ENCODE measurements at places on chromosomes 7 and 10. TPM values are rescaled to one million over a fixed set of nuclear protein-coding genes. Genes with fewer than 3 reads are reported as not detected.

- DNase-seq = peak; percentile 77
These were observed 234.6 kb upstream of the CCDC6 start for GRCh38 chr10:60140651-60141632.

DNA sequence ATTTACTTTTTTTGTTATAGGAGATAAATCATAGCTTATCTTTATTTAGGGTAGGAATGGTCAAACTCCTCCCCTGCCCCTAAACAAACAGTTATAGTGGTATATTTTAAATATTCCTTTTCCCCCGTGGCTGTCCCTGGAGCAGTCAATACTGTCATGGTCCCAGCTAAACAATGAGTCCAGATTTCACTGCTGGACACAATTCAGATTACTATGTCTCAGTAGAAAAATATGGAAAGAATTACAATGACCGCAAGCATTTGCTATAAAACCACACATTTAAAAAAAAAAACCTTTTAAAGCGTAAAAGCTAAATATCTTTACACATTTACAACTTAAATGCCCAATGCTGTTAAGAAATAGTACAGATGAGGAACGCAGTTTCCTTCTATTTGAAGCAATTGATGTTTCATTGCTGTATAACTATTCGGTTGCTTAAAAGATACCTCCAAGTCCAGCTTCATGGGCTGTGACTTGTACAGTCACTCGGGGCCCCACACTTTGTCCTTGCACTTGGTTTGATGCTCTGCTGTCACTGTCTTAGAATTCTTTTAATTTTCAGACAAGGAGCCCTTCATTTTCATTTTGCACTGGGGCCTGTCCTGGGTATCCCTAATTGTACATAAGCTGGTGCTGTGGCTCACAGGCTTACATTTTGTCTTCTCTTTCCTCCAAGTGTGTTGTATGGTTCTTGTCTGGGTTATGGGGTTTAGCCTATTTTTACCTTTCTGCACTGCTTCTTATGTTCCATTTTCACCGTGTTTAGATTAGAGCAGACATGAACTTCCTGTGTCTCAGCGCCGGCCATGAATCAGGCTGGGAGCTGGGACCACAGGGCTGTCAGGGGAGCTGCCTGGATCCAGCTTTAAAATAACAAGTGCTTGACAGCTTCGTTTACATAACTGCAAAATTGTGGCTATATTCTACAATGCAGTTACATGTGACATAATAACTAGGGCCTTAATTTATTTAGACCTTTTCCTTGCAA lies 530.2 kb upstream of the FZD8 start:
- DNase-seq = no peak

DNA sequence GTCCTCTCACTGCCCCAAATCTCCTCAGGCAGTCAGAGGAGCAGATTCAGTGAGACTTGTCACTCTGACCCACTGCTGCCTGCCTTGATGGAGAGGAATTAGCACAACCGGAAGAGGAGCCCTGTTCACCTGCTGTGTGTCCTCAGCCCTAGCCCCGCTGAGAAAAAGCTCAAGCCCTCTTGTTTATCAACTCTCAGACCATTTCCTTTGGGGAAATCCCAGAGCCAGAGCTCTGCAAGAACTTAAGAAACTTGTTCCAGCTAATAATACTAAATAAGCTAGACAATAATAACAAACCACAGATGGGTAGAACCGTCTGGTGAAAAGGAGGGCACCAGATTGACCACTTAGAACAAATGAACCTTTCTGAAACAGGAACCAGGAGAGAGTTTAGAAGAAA lies 37.7 kb upstream of the ITGB1 start:
- no peak for DNase-seq

DNA sequence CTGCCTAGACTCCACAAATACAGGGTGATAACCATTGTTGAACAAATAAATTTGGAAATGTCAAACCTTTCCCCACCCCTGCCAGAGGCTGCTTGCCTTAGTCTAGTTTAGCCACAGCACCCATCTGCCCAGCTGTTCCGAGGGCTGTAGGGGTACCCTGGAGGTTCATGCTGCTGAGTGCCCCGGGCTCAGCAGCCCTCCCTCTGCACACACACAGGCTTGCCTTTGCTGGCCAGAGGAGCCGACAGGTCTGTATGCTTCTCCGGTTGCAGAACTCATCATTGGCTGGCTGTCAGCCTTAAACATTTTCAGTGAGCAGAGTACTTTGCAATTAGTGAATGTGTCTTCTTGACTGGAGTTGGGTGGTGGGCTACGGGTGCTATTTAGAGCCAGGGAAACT lies 122.9 kb downstream of the NRF1 start:
- DNase-seq = no peak

GRCh38 chr7:146830686-146831085 lies 714.1 kb downstream of the CNTNAP2 start:
- no peak for DNase-seq

DNA sequence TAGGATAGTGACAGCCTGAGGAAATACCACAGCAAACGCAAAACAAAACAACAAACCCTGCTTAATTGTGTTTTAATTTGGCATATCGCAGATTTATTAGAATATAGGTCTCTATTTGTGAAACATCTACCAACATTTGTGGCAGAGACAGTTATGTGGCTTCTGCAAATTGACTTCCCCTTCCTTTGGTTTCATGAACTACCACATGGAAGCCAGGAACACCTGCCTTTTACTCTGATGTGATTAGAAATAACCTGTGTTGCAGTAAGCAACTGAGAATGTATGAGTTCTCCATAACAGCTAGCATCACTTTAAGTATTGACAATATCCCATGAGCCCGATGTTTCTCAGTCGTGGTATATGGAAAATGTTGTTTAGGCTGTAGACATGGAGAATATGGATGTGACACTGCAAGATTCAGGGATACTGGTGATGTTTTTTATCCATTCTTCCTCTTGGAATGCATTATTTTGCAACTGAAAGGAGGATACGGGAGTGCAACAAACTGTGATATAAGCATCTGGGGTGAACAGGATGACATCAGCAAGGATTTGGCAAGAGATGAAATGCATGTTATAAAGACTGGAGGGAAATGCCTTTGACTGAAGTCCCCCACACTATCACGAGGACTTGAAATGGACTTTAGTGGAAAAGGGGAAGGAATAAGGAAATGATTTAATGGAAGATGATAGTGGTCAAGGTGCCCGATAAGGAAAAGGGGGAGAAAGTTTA lies 95.9 kb downstream of the CUBN start:
- no peak for DNase-seq

GRCh38 chr10:19819419-19820033 lies 3.3 kb downstream of the PLXDC2 start:
- DNase-seq = no peak

- no peak for DNase-seq
These were observed 26.7 kb upstream of the CDCA7L start for GRCh38 chr7:21972397-21972784.

DNA sequence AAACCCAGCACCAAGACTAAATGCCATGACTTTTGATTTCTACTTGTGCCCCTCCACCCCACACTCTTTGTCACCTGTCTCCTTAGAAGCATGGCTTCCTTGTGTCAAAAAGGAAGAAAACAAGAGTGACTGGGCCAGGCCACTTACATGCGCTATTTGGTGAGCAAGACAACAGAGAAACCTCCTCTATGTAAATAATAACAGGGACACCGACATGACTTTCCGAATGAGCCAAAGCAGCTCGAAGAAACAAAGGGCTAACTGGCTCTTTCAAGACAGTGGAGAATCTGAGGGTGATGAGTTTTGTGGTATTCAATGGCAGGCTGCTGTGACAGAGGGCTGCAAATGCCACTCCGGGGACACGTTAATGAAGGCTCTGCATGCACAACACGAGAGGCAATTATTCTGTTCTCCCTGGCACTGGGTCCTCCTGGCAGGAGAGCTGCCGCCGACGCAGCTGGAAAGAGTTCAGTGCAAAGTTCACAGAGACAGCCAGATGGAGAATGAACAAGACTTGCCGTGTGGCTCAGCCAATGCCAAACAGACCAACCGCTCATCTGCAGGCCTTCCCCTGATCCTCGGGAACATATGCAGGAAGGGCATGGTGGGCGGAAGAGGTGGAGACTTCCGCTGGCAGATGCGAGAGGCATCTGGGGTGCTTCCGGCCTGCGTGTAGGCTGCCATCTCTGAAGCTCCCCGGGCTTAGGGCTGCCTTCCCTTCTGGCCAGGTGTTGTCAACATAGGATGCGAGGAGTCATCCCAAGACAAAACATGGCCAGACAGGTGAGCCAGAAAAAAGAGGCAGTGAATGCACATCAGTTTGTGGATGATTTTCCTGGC lies 59.1 kb upstream of the SMNDC1 start:
- DNase-seq = peak; percentile 70

- DNase-seq = no peak
These were observed 213.7 kb upstream of the AOAH start for GRCh38 chr7:36937754-36938563.

- DNase-seq = no peak
These were observed 111.7 kb downstream of the PARP12 start for GRCh38 chr7:139950881-139951525.

DNA sequence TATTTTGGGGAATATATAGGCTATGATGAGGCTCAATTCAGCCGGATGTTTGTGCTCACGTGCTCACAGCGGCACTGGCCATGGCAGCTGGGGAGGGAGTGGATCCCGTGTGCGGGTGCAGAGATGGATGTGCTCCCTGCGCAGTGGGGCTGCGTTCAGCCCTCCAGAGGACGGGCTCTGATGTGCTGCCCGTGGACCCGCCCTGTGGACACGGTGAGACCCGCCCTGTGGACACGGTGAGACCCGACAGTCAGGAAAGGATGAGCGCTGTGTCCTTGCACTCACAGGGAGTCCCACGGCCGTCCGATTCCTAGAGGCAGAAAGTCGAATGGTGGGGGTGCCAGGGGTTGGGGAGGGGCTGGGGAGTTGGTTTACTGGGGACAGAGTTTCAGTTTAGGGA lies 89.0 kb downstream of the DNAJB6 start:
- no peak for DNase-seq

DNA sequence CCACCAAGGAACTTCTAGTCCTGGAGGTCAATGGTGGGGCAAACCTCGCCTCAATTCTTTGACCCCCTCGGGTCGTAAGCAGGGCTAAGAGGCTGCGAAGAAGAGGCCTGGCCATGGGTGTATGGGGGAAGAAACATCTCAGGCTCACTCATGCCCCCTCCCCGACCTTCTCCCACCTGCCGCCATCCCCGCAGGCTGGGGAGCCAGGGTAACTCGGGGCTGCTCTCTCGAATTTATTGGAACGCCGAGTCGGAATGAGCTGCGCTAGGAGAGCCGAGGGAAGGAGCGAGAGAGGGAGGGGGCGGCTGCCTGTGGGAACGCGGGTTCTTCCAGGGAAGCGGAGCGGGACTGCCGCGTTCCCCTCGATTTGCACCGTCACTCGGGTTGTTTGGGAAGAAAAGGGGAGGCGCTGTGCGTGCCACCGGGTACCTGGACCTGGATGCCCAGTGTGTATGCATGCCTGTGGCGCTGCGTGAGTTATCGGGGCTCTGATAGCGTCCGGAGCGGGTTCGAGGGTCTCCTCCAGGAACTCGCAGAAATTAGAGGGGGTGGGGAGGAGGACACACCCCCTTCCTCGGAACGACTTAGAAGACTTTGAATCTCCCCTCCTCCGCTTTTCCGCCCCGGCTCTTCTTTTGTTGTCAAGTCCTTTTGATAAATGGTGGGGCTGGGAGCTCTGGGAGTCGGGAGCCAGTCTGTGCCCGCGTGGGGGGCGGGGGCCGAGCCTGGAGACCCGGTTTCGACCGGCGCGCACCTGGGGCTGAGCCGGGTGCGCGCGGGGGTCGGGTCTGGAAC lies 1.8 kb upstream of the ZNF503 start:
- peak; percentile 50 for DNase-seq

Gene PIP
- total RNA-seq = not detected

Gene CYP26A1
- total RNA-seq = not detected

Gene AGMO
- 25.7 TPM for total RNA-seq

Gene SYCE1
- 7.5 TPM for total RNA-seq

Gene LFNG
- total RNA-seq = 42.5 TPM

Gene LMOD2
- not detected for total RNA-seq

Gene IFIT5
- total RNA-seq = 12.4 TPM

Measured in Peyer's patch (tissue), 4 donors.